ENCODE measurements at places on chromosomes 16 and 17.

- DNase-seq = no peak
Observed at GRCh38 chr16:71645450-71645849, 19.5 kb downstream of the MARVELD3 start.

DNA sequence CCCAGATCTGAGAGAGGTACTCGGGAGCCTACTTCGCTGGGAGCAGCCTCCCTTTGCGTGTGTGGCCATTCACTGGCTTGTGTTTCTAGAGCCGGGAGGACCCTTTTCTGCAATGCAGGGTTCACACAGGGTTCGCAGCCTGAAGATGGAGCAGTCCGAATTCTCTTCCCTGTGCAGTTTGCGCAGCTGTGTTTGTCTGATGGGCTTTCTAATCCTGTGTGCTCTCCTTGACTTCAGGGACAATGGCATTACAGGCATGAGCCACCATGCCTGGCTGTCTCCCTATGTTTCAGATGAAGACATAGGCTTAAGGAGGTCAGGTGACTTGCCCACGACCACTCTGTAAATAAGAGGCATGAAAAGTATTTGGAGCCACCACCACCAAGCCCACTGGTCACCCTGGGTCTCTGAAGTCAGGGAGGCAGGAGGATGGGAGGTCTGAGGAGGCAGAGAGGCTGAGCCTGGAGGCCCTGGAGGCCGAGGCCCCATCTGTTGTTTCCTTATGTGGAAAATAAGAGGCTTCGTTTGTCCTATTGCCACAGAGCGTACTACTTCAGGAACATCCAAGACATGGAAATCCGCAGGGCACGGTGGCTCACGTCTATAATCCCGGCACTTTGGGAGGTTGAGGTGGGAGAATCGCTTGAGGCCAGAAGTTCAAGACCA, 5.0 kb upstream of the STH start:
- no peak for DNase-seq

- DNase-seq = no peak
Observed at GRCh38 chr16:69239851-69240250, 52.9 kb downstream of the SNTB2 start.

- DNase-seq = no peak
Observed at GRCh38 chr17:51078009-51078592, 42.6 kb downstream of the SPAG9 start.

DNA sequence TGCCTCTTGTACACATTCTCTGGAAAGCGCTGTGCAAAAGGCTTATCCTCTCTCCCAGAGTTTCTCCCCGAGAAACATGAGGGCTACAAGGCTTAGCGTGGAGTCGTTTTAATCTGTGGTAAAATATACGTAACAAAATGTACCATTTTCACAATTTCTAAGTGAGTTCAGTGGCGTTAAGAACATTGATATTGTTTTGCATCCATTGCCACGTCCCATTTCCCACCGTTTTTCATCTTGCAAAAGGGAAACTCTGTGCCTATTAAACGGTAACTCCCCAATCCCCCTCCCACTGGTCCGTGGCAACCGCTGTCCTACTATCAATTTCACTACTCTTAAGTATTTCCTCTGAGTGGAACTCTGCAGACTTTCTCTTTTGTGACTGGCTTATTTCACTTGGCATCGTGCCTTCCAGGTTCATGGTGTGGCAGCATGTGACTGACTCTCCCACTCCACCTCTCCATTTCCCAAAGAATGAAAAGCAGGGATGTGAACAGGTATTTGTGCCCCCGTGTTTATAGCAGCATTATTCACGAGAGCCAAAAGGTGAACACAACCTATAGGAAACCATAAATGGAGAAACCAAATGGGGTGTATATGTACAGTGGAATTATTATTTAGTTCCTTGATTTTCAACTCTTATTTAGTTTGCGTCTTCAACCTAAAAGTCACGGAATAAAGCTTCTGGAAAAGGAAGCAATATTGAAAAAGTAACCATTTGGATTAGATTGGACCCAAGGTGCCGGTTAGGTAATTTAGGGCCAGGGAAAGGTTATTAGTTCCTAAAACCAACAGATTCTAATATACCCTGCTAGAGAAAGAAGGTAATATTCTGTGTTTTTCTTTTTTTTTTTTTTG, 1.1 kb upstream of the USP32 start:
- peak; percentile 71 for DNase-seq

- DNase-seq = no peak
Observed at GRCh38 chr17:60361889-60362288, 30.0 kb downstream of the USP32 start.

- DNase-seq = peak; percentile 54
Observed at GRCh38 chr17:78844301-78845005, 3.8 kb upstream of the USP36 start.
